ENCODE measurements at places on chromosomes 7 and 10.

- DNase-seq = no peak
Measured at GRCh38 chr10:124596116-124596785, 134.6 kb downstream of the LHPP start.

GRCh38 chr7:96120445-96121225 is 201.3 kb downstream of the SLC25A13 start:
- no peak for DNase-seq

GRCh38 chr7:73968487-73968886 is 59.5 kb upstream of the ELN start:
- no peak for DNase-seq

DNA sequence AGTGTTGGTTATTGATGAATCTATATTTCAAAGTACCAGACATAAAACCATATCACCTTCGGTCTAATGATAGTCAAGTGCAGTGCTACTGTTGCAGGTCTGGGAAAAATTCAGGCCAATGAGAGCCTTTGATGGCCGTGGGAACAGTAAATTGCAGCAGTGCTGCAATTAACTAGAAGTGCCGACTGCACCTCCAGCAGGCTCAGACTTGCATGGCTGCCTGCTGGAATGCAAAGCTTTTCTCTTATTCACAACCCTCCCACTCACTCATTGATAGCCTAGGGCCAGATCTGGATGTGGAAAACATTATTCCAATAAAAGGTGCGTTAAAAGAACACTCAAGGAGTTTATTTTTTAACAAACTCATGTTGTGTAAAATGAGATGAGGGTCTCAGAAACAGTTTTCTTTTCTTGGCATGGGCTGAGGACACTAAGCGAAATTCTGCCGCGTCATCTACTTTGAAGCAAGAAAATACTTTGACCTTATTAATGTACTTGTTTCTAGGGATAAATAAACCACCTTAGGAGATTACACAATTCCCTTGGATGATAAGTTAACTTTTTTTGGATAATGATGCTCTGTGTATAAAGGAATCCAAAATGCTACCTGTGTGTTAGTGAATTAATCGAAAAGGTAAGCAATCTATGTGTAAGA is 17.1 kb downstream of the PLXDC2 start:
- no peak for DNase-seq

DNA sequence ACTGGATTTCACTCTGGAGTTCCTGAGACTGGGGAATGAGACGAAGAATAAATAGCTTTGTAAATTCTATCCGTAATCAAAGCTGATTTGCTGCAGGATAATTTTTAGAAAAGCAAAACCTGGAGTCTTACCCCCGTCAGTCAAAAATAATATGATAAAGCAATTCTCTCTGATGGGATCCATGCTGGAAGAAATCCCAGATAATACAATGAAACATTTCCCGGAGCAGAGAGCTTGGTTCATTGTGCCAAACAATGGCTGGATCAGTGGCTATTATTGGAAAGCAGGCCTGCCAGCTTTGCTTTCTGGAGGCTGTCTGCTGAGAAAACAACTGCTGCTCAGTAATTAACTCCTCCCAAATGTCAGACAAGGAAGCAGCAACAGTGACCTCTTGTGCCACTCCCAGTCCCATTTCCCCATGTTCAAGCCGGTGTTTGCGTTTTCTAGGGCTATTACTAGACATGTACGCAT is 609.4 kb upstream of the PCDH15 start:
- DNase-seq = no peak

GRCh38 chr10:72414642-72415041 is 59.9 kb upstream of the DNAJB12 start:
- no peak for DNase-seq

GRCh38 chr7:125645770-125646169 is 716.1 kb upstream of the POT1 start:
- no peak for DNase-seq

DNA sequence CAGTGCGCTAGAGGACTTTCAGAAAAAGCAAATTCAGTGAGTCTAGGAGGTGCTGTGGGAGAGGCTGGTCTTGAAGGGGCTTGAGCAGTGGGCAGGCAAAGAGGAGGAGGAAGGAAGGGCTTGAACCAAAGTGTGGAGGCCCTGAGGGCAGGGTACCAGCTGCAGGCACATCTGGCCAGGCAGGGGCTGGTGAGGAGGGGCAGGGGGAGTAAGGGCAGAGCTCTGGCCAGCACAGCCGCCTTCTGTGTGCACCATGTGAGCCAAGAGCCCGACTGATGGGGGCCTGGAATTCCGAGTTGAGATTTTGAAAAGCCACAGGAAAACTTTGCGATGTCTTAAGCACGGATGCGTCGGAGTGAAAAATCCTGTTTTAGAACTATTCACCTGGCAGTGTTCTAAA is 74.5 kb downstream of the PRPF18 start:
- DNase-seq = no peak

- DNase-seq = no peak
Measured at GRCh38 chr7:25002786-25003185, 22.8 kb upstream of the OSBPL3 start.

- no peak for DNase-seq
Measured at GRCh38 chr10:62772186-62772974, 32.1 kb upstream of the ADO start.

DNA sequence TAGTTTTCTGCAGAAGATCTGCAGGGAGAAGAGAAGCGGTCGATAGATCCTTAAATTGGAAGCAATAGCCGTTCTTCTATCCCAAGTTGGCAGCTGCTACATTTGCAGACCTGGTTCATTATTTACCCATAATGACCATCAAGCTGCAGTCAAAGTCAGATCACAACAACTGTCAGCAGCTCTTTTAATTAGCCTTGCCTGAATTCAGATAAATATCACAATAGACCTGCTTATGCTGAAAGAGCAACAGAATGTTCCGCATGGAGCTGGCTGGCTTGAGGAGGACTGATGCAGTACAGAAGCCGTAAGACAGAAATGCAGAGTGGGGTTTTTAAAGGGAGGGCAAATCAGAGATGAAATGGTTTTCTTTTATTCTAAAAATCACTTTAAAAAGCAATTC is 109.4 kb downstream of the HIBADH start:
- no peak for DNase-seq

- no peak for DNase-seq
Measured at GRCh38 chr7:134878746-134879357, 99.4 kb downstream of the CALD1 start.

DNA sequence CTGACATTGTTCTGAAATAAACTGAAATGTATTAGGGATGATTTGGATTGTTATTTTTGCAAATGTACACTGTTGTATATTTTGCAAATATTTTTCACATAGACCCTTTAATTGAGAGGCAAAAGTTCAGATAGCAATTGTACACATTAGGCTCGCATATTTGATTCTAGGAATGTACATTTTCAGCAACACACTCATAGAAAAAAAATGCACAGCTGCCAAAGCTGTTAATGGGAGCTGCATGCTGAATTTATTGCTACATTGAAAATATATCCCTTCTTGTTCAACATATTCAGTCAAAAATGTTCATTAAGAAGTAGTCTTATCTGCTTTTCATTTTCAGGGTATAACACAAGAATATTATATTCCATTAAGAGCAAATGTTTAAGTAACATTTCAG is 512.9 kb downstream of the ATRNL1 start:
- no peak for DNase-seq

GRCh38 chr10:86314616-86315548 is 51.7 kb downstream of the GRID1 start:
- DNase-seq = no peak

DNA sequence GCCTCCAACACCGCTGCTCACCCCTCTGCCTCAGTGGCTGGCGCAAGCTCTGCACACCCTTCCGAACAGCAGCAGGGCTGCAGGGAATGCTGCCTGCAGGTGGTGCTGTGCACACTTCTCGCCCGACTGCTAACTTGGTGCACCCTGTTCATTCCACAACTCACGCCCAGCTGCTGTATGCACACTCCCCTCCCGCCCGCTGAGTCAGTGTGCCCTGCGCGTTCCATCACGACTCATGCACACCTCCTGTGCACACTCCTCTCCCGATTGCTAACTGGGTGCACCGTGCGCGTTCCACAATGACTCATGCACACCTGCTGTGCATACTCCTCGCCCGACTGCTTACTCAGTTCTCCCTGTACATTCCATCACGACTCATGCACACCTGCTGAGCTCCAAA is 21.5 kb downstream of the ADARB2 start:
- DNase-seq = no peak

GRCh38 chr10:62046522-62047227 is 145.2 kb downstream of the ARID5B start:
- no peak for DNase-seq

DNA sequence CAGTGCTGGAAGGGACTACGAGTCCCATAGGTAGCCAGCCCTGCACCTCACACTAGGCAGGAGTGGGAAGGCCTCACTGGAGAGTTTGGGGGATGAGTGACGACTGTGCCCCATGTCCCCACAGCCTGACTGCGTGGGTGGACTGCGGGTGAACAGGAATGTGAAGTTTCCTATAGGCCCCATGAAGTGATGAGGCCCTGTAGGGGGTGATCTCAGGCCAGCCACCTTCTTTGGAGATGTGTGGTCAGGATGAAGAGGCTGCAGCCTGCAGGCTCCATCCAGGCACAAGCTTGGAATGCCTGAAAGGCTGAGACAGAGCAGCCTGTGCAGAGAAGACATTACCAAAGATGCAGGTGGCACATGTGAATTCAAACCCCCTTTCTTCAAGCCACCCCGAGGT is 94.9 kb downstream of the CPXM2 start:
- DNase-seq = no peak

DNA sequence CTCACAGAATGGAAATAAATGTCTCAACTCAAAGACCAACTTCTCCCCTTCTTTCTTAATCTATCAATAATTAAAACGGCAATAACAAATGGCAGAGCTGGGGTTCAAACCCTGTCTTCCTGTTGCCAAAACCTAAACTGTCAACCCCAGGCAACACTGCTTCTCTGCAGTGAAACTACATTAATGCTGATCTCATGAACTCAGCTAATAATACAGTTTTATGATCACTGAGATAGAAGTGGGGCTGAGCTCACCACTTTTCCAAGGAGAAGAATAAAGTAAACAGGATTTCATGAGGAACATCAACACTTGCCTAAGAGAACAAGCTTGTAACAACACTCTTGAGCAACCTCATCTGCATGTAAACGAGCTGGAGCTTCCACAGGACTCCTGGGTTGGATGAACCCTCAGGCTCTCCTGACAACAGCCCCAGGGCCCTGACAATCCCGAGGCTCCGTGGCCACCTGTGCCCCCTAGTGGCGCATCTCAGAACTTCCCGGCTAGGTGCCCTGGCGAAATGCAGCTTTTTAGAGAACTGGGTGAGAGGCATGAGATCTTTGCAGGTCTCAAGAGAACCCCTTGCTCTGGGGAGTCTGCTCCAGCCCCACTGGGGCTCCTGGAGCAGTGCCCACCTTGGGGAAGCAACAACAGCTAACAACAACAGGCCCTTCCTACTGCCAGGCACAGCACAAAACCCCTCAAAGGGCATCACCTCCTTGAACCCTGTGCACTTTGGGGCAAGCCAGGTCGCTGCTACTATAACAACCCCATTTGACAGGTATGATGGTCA is 169.3 kb downstream of the SH3PXD2A start:
- DNase-seq = peak; percentile 60

DNA sequence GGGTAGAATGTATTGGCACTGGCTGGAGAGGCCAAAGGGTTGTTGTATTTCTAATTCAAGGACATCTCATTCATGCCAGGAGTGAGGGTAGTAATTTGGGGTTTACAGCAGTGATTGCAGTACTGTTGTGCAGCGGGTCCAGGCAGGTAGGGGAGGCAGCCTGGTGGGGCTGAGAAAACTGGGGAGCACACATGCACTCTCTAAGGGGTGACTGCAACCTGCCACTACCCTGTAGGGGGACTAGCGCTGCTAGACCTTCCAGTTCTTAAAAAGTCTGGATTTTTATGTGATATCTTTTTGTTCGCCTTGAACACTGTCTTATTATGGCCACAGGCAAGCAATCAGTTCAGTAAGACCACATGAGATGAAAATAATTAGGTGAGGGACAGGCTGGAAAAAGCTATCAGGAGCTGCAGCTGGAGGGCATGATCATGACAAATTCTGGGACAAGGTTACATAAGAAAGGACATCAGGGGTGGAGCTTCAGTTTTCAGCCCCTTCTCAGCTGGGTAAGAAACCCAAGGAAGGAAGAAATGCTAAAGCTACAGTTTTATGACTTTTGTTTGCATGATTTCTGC is 149.0 kb downstream of the ARHGAP21 start:
- DNase-seq = no peak

DNA sequence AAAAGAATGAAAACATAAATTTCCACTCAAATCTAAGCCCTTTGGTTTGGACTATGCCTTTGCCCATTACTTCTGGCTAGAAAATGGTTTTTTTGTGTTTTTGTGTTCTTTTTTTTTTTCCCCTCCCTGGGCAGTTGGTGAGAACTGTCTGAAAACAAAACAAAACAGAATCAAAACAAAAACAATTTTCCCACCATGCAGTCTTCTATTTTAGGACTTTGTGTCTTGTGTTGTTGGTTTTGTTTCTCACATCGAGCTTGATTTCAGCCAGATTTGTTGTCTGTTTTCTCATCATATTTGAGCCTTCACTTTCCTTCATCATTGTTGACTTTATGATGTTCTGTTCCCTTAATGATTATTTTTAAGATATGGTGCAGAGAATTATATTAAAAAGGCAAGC is 206.3 kb downstream of the MACC1 start:
- no peak for DNase-seq

DNA sequence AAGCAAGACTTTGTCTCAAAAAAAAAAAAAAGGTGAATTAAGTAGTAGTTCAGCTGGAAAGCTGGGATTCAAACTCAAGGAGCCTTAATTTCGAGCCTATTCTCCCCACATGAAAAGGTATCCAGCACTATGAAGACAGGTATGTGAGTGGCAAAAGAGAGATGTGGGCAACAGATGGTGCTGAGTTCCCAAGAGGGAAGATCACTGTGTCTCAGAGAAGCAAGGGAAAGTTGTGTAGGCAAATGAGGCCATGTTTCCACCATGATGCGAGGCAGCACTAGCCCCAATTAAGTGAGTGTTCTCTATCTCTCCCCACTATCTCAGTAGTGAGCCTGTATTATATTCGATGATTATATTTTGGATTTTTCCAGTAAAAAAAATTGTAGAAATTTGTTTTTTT is 19.8 kb upstream of the ST7 start:
- no peak for DNase-seq

DNA sequence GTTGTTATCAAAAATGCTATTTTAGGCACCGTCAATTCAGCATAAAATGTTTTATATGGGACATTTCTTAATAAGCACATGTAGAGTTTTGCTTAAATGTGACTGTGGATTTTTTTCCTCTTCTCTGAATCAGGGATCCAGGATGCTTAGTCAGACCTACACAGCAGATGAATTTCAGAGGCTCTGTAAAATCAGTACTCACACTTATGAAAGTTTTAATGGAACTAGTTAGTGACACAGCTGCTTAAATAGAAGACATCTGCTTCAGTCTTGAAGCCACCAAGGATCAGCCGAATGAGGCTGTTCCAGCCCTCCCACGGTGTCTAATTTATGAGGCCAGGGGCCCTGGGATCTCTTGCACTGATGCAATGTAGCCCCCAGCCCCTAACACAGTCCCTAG is 136.0 kb downstream of the MYOF start:
- DNase-seq = no peak

DNA sequence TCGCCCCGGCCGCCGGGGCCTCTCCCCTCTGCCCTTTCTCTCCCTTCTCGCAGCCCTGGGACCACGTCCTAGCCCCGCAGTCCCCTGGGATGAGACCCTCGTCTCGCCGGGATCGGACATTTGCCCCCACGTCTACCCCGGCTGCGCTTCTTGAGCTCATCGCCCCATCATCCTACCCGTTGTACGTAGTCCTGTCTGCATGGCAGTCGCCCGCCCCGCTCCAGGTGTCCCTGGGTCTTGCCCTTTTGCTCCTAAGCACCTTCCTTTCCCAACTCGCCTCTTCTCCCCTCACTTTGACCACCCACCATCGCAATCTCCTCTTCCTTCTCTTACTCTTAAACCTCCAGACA is 582 bp downstream of the TPST1 start:
- no peak for DNase-seq

Data from CD4-positive, CD25-positive, alpha-beta regulatory T cell (primary cell).